Naive thymus-derived CD4-positive, alpha-beta T cell (primary cell): ENCODE measurements at places on chromosomes 7 and 10. TPM values are rescaled to one million over a fixed set of nuclear protein-coding genes. Genes with fewer than 3 reads are reported as not detected.
A peak's percentile ranks its signal among the peaks of the same experiment; 100 is the strongest.

Gene TUBAL3
- total RNA-seq, result not detected

Gene RABGEF1
- 23.7 TPM for total RNA-seq

Gene PALD1
- 0.08 TPM for total RNA-seq

Gene MOGAT3
- not detected in 2 replicates for total RNA-seq

Gene LMOD2
- not detected for total RNA-seq

Gene PDE1C
- total RNA-seq, result 0.21 TPM

Gene DUSP5
- total RNA-seq, result 0.38 TPM

Gene CAPZA2
- total RNA-seq, result 129 TPM

GRCh38 chr10:28949005-28950004 is 272.0 kb downstream of the BAMBI start:
- DNase-seq, result no peak

DNA sequence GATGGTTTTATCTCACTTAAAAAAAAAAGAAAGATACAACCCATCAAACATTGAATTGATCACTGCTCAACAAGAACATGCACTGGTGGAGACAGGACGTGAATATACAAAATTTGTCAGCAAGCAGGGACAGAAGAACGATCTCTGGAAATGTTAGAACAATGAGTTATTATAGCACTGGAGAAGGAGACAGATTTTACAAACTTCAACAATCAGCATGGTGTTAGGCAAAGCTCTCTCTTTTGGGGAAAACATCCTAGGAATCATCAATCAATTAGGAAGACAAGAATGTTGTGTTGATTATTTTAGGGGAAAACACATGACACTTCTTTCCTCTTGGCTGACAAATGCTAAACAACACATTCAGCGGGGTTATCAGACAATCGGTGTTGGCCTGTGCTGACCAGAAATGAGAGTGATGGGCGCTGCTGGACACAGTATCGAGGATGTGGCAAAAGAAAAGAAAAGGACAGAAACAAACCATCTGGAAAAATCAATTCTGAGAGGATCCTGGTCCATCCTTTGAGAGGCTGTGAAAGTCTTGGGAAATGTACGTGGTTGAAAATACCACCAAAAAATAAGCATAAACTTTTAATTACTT is 103.9 kb downstream of the RAPGEF5 start:
- no peak for DNase-seq

DNA sequence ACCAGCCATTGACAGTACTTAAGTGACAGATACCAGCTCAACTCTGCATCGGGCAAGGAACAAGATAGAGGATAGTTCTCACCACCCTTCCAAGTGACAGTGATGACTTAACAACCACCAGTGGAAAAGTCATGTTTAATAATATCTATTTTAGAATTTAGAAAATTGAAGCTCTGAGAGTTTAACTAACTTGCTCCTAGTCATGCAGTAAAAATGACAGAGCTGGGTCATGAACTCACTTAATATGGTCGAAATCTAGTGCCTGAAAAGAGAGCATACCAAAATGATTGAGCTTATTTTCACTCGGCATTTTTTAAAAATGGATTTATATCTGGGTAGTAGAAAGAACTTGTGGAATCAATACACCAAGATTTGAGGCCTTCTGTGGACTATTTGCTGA is 367.8 kb upstream of the IGFBP3 start:
- DNase-seq, result no peak

DNA sequence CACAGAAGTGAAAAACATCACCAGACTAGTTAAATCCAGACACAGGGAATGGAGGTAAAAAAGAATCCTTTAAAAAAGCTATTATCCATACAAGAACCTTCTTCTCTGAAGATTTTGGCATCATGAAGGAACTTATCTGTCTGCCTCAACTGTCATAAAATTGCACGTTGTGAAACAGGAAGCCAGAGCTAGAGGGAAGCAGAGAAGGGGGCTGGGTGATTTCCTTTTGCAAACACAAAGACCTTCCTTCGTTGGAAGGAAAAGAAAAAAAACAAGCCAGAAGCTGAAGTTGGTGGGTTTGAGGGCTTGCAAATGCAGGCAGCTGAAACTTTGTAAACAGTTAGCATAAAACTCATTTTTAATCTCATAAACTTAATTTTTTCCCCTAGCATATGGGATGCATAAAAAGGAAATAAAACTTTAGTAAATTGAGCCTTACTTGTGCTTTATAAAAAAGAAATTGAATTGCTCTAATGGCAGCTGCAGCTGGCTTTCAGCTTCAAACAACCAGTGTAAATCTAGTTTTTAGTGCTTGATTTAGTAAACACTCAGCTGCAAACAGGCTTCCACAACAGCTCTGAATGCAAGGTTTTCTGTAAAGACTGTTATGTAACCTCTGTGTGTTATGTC is 101.6 kb downstream of the OTUD1 start:
- DNase-seq, result peak; percentile 48

GRCh38 chr7:94130716-94131115 is 126.6 kb upstream of the BET1 start:
- DNase-seq, result no peak

GRCh38 chr7:137879357-137880158 is 32.8 kb upstream of the DGKI start:
- DNase-seq, result no peak
